GM12891 (cell line): ENCODE measurements at places on chromosomes 3 and 15.

DNA sequence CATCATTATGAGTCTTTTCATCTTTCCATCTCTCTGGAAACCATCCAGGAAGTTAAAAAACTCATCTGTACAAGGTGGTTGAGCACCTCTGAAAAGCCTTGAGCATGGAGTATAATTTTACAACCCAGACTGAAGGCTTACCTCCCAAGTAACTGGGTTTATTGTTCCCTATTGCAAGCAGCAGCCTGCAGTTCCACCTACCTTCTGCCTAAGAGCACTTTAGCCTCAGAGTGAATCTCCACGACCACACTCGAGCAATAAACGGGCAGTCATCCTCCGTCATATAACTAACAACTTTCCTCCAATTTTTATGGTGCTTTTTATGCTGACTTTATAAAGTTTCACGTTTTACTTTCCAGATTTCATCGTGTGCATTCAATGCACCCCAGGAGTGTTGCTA lies 32.8 kb downstream of the OSBPL10 start:
- no peak for DNase-seq

DNA sequence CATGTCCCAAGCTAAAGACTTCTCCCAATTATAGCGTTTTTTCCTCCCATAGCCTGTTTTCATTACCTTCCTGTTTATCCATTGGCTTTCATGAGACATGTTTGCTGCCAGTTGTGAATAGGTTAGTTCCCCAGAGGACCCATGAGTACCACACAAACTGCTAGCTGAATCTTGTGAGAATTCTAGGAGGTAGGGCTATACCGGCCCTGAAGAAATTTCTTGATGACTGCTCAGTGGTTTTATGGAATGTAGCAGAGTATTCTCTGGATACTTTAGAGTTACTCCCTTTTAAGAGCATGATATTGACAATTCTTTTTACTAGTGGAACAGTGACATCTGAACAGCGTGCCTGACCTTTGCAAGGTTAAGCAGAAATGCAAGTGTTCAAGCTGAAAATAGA lies 210.4 kb downstream of the MCTP2 start:
- DNase-seq = no peak

DNA sequence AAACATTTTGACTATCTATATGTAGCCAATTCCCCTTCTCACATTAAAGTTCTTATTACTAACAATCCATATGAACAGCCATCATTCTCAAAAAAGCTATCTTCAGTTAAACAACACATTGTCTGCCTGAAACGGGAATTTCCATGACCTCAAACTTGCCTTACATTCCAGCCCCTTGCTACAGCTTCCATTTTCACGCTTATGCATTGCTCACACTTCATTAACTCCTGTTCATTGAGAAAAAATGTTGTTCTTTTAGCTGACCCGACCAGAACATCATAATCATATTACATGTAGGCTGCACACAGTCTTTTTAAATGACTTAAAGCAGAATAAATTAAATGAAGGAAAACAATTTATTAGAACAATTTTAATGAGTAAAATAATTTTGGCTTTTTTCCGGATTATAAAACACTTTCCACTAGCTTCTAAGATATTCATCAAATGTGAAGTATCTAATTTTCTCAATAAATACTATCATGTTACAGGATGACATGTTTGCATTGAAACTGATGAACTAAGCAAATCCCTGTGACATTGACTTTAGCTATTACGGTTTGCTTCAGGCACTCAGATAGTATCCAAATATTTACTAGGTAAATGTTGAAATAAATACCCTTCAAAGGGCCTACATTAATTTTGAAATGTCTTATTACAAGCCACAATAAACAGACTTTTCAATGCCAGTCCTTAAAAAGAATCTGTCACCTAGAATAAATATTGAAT lies 49.9 kb downstream of the P3H2 start:
- DNase-seq = no peak

DNA sequence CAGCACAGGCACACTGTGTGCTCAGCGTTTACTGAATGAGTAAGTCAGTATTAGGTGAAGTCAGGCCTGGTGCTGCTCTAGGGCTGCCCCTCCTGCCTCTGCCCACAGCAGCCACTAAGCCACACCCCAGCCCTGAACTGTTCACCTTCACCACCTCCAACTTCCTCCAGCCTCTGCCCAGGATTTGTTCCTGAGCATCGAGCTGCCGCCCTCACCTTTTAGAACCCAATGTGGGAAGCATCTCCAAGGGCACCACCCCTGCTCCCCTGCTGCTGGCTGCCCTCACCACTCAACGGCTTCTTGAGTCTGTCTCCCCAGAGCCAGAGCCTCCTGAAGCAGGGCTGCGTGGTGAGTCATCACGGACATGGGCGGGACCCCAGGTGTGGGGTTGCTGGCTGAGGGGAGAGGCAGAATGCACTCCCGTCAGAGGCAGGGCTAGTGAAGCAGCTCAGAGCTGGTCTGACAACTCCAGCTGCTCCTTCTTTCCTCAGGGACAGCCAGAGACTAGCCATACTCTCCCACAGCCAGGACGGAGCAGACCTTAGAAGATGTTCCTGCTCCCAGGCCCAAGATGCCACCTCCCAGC lies 5.8 kb downstream of the HYAL2 start:
- no peak for DNase-seq

GRCh38 chr3:54596087-54596486 lies 331.8 kb downstream of the LRTM1 start:
- no peak for DNase-seq

- no peak for DNase-seq
These were observed 72.8 kb upstream of the RASGRF1 start for GRCh38 chr15:79163395-79163794.

- DNase-seq = no peak
These were observed 80.7 kb upstream of the ZBED2 start for GRCh38 chr3:111675846-111676210.

DNA sequence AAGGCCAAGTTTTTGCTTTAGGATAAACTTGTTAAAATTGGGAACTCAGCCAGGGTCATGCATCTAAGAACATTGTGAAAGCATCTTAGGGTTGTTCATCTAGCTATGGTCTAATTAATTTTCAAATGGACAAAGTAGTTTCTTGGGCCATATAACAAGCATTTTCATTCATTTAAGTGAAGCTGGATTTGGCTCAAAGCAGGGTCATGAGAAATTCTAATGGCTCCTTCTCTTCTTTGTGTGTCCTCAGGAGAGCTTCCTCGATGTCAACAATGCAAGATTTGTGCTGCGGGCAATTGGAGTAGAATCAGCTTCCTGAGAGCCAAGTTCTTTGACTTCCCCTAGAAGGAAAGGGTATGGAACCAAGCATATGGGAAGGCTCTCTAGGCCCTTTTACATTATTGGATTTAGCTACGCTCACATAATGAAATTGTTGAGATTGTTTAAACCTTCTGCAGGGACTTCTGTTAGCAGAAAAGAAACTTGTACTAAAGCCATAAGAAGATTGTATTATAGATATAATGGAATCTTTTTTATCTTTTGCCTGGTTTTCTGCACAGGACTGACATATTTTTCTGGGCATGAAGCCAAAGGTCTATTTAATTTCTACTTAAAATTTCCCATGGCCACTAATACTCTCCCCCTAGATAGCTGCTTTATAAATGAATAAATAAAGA lies 1.8 kb upstream of the SAMMSON start:
- no peak for DNase-seq

GRCh38 chr3:81550415-81550814 lies 211.0 kb downstream of the GBE1 start:
- no peak for DNase-seq

- DNase-seq = no peak
These were observed 98.2 kb downstream of the NR2F2 start for GRCh38 chr15:96428742-96429141.

DNA sequence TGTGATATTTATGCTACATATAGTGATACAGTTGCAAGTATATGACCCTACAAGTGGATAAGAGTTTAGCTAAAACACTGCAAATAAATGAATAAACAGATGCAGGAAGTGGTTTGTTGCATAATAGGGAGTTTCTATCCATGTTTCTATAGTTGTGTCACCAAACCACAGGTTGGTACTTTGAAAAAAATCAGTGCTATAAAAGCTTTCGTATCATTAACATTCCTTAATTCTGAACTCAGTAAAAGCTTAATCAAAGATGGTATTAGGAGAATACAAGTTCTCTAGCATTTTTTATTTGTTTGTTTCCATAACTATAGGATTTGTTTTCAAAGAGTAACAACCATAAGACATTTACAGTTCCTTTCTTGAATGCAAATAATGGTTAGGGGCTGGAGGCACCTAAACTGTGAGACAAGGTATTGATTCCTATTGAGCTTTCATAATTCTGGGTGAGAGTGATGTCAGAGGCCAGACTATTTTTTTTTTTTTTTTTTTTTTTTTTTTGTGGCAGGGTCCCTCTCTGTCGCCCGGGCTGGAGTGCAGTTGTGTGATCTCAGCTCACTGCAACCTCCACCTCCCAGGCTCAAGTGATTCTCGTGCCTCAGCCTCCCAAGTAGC lies 29.6 kb downstream of the CPOX start:
- no peak for DNase-seq

DNA sequence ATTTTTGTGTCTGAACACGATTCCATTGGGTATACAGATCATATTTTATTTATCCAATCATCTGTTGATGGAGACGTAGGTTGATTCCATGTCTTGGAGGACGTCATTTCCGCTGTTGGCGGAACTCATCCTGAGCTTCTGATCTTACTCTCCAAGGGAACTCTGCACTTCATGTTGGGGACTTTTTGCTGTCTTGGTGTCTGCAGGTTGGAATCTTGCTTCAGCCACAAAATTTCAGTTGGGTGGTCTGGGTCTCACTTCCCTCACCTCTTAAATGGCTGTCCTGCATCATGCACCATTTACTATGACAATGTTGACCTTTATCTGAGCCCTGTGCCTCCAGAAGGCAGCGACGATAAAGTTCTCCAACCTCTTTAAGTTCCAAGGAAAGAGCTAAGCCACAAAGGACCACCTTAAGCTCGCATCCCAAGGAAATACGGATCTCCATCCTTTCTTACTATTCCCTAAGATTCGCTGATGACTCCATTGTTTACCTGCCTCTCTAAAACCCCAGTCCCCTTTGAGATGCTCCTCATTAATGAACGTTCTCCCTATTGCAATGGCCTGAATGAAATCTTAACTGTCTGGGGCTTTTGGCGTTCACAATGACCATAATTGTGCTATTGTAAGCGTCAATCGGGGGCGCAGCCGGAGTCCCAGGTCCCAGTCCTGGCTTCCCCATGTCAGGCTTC lies 23.1 kb upstream of the RNU6-1 start:
- DNase-seq = no peak

- no peak for DNase-seq
These were observed 9.8 kb upstream of the SLC9C1 start for GRCh38 chr3:112303764-112304325.

GRCh38 chr3:181955566-181955965 lies 243.8 kb downstream of the SOX2 start:
- DNase-seq = no peak

GRCh38 chr15:76982356-76982755 lies 12.6 kb upstream of the PSTPIP1 start:
- DNase-seq = no peak

GRCh38 chr15:31051496-31052080 lies 49.9 kb downstream of the TRPM1 start:
- no peak for DNase-seq

DNA sequence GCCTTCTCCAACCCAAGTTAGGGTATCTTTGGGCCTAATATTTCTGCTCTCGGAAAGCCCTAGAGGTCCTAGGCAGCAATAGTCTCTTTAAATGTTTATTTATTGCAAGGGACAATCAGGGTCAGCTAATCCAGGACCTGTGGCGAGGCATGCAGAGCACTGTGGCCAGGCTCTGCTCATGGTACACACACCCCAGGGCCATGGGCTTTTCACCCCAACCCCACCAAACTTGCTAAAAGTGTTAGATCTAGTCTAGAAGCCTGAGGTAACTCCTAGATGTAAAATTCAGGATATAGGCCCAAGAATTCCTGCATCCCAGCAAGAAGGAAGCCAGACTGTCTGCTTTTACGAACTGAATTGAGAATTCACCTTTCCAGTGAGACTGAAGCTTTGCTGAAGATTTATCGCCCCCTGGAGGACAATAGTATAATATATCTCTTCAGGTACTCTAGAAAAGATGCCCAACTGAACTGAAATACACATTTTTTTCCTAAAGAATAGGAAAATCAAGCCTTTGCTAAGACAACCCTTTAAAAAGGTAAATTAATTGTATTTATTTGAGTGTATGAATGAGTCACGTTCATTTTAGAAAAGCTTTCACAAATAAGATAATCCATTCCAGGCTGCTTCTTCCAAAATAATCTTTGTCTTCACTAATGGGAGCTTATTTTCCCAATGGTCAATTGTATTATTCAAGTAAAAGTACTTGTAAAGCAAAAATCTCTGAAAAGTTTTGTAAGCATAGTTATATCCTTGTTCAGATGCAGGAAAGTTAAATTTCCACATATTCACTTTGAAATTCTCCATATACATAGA lies 89.8 kb downstream of the LRRC3B start:
- no peak for DNase-seq

DNA sequence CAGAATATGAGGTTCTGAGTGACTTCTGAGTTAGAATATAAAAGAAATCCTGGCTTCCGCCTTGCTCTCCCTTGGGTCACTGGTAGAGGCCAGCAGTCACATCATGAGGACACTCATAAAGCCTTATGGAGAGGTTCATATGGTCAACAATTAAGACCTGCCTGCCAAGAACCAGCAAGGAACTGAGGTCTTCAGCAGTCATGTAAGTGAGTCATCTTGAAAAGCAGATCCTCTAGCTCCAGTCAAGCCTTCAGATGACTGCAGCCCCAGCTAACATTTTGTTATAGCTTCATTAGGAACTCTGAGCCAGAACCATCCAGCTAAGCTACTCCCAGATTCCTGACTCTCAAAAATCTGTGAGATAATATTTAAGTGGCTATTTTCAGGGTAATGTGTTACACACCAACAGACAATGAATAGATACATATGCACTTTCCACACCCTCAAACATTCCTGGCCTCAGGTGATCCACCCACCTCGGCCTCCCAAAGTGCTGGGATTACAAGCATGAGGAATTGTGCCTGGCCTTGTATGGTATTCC lies 447.2 kb downstream of the SHQ1 start:
- no peak for DNase-seq

- DNase-seq = no peak
These were observed 21.9 kb upstream of the ALDH1L1 start for GRCh38 chr3:126202276-126202675.

- DNase-seq = no peak
These were observed 333.0 kb upstream of the SATB1 start for GRCh38 chr3:18758047-18758704.
